ENCODE measurements at places on chromosomes 12 and 14.

- no peak for DNase-seq
Measured at GRCh38 chr12:119136811-119137410, 41.8 kb upstream of the HSPB8 start.

GRCh38 chr14:91946622-91947474 is 646 bp downstream of the FBLN5 start:
- no peak for DNase-seq

DNA sequence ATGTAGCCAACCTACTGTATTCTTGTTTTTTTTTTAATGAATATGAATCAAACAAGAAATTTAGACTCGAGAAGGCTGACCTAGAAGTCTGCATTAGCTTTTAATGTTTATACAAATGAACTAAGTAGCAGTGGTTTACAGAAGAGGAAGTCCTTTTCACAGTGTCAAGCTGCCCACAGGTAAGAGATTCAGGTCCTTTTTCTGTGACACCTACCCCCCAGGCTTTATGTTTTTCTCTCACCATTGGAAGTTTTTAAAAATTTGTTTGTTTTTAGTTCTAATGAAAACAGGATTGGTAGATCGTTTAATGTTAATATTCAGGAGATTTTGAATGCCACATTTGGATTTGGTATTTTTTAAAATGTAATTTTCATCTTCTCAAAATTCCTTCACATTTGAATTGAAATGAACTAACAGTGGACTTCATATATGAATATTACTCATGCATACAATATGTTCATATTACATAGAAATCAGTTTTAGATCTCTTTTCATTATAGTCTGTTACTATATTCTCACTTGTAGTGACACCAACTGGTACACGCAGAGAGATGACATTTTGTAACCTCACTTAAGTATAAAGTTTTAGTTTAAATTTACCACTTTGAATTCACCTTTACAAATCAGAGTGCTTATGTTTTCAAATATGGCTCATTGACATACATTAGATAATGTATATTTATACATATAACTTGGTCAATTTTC is 29.7 kb downstream of the ATF7IP start:
- DNase-seq = no peak

- DNase-seq = no peak
Measured at GRCh38 chr14:44700184-44700583, 193.1 kb upstream of the FSCB start.
